ENCODE measurements at places on chromosomes 6 and 20. TPM values are rescaled to one million over a fixed set of nuclear protein-coding genes. Genes with fewer than 3 reads are reported as not detected.

Gene OLIG3
- total RNA-seq: not detected

- H3K36me3 ChIP-seq: peaks cover 76% of the 10 kb centered on the region
- no peak overlapping the region for H3K27ac ChIP-seq
Measured at GRCh38 chr6:100763617-100764241, 117.4 kb downstream of the ASCC3 start.

DNA sequence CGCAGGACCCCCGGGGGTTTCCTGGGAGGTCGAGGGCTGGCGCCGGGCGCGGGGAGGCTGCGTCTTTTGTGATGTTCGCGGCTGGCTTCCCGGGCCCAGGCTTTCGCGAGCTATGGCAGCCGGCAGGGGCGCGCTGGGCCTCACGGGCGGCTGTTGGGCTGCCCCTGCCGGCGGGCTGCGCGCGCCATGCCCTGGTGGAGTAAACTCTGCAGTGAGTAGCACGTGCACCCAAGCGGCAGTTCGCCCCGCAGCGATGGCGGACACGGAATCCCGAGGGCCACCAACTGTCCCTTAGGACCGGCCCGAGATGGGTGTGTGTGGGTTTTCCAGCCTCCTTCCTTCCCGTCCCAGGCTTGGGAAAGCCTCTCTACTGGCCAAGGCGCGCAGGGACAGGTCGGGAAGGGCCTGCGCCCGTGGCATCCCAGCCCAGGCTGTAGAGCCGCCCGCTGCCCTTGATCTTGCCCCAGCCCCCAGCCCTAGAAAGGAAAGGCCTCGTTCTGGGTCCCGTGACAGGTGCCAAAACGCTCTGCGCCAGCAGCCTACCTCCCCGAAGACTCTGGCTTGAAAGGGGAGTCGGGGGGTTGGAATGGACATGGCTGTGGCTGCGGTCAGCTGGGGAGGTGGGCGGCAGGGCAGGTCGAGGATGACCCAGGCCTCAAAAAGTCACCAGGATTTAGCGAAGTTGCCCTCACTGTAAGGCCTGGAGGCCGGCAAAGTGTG lies 49.7 kb downstream of the ZBTB2 start:
- H3K27me3 ChIP-seq: no peaks in the 10 kb centered on the region
- no peak overlapping the region for H3K27ac ChIP-seq
- H3K4me3 ChIP-seq: no peak overlapping the region

DNA sequence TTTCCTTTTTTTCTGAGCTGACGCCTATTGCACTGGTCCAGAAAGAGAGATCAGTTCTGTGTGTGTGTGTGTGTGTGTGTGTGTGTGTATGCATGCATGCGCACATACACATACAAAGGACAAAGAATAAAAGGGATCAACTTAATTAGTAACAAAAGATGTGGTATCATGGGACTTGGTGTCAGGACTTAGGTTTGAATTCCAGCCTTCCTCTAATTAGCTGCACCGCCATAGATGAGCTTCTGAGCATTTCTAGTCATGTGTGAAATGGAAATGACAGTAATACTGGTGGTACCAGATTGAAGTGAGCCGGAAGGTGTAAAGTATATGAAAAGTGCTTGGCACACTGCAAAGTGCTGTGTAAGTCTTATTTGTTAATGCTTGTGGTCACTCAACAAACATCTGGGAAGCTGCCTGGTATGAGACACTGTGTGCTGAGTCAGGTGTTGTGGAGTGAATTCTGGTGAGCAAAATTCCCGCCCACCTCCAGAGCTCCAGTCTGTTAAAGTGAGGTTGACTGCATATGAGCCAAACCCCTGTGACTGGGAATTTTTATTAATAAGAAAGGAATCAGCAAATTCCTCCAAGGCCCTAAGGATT lies 12.4 kb downstream of the DAAM2 start:
- no peak for DNase-seq
- no peak overlapping the region for H3K4me3 ChIP-seq
- no peak overlapping the region for H3K27ac ChIP-seq
- H3K36me3 ChIP-seq: no peaks in the 10 kb centered on the region
